ENCODE measurements at places on chromosomes 5 and 9. TPM values are rescaled to one million over a fixed set of nuclear protein-coding genes. Genes with fewer than 3 reads are reported as not detected.

Gene FOXD4L3
- total RNA-seq: 0.38 TPM

Gene NMUR2
- not detected for total RNA-seq

- no peak overlapping the region for H3K27ac ChIP-seq
- DNase-seq: no peak
- H3K4me3 ChIP-seq: no peak overlapping the region
- H3K27me3 ChIP-seq: peaks cover 4% of the 10 kb centered on the region
- no peaks in the 10 kb centered on the region for H3K4me1 ChIP-seq
Observed at GRCh38 chr5:158045696-158046095, 186.8 kb upstream of the CLINT1 start.

- peaks cover 24% of the 10 kb centered on the region for H3K27me3 ChIP-seq
- no peak overlapping the region for H3K4me3 ChIP-seq
- no peak overlapping the region for H3K27ac ChIP-seq
- DNase-seq: no peak
Observed at GRCh38 chr5:90560771-90561170, 2.2 kb downstream of the ADGRV1 start.

GRCh38 chr5:117456866-117457470 lies 882.3 kb upstream of the SEMA6A start:
- no peak overlapping the region for H3K27ac ChIP-seq
- no peak overlapping the region for H3K4me3 ChIP-seq
- peaks cover 10% of the 10 kb centered on the region for H3K4me1 ChIP-seq
- H3K27me3 ChIP-seq: peaks cover 8% of the 10 kb centered on the region

- H3K4me3 ChIP-seq: no peak overlapping the region
- DNase-seq: no peak
- no peaks in the 10 kb centered on the region for H3K36me3 ChIP-seq
- H3K27me3 ChIP-seq: no peaks in the 10 kb centered on the region
- no peaks in the 10 kb centered on the region for H3K4me1 ChIP-seq
Observed at GRCh38 chr9:96187151-96187555, 114.8 kb downstream of the HSD17B3 start.

DNA sequence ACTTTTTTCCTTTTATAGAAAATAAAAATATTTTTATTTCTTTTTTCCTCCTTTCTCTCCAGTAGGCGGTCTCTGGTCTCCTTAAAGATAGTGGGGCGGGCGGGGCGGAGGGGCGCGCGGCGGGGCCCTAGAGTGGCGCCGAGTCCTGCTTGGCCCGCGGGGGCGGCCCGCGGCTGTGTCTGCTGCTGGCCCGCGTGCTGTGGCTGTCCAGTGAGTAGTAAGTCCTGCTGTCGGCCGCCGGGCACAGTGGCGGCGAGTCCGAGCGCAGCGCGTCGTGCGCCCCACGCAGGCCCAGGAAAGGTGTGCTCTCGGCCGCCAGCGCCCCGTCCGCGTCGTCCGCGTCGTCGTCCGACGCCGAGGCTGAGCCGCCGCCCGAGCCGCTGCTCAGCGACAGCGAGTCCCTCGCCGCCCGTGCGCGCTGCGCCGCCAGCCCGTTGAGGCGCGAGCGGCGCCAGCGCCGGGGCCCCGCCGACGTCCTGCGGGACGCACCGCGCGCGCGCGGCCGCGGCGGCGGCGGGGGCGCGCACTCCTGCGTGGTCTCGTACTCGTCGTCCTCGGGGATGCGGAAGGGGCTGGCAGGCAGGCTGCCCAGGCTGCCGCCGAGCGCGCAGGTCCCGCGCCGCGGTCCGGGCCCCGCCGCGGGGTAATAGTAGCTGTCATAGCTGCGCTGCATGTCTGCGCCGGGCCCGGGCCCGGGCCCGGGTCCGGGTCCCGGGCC lies 52.3 kb downstream of the PSD2 start:
- no peaks in the 10 kb centered on the region for H3K36me3 ChIP-seq
- peak; percentile 77 for DNase-seq
- peak overlapping the region; percentile 56 for H3K4me3 ChIP-seq
- H3K27ac ChIP-seq: no peak overlapping the region
- peaks cover 2% of the 10 kb centered on the region for H3K27me3 ChIP-seq
- H3K4me1 ChIP-seq: no peaks in the 10 kb centered on the region

Measured in T-cell (primary cell).